ENCODE measurements at places on chromosomes 12 and 14.

- DNase-seq, result no peak
Measured at GRCh38 chr14:65100922-65101541, 1.3 kb downstream of the MAX start.

GRCh38 chr12:8813572-8814357 is 8.7 kb upstream of the A2ML1 start:
- no peak for DNase-seq

DNA sequence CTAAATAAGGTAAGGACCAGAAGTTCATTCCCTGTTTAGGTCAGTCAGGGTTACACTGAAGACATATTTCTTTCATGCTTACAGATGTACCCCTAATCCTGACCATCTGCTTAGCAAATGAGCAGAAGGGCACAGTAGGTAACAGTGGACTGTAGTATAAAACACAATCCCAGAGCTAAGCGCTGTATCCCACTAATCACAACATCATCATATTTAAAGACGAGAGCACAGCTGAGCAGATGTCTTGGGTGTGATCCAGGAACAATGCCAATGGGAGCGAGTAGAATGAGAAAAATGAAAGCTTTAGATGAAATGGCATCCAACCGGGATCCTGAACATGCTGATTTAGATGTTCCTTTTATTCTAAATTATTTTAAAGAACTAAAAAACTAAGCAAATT is 213.4 kb downstream of the CCER1 start:
- DNase-seq, result no peak

DNA sequence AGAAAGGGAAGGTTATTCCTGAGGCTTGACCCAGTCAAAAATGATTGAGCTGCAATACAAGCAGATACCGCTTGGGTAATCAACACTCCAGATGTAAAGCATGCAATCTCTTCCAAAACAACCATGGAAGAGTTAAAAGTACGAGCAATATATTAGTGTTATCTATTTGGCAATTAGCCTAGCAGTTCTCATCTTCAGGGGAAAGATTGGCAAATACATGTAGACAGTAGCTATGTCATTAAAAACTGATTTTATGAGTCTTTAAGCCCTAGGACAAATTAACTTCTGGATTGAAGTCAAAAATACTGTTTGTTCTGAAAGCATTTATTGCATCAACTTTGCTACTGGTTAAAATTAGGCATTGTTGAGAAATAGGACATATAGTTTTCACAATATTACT is 9.3 kb upstream of the GYS2 start:
- no peak for DNase-seq

- DNase-seq, result no peak
Measured at GRCh38 chr12:84757978-84758377, 154.6 kb downstream of the SLC6A15 start.

- no peak for DNase-seq
Measured at GRCh38 chr12:128662101-128662500, 161.7 kb downstream of the SLC15A4 start.

GRCh38 chr12:96400631-96401075 is 414 bp upstream of the CDK17 start:
- no peak for DNase-seq

DNA sequence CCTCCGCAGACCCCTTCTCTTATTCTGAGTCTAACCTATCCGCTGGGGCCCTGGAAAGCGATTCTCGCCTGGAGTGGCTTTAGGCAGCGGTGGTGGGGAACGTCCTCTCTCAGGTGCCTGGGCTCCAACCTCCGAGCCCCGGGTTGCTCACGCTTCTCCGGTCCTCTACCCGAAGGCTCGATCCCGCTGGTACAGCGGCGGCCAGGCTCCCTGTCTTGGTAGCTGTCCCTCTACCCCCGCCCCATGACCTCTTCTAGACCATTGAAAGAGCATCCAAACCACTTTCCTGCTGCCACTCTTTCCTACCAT is 505 bp upstream of the HEBP1 start:
- no peak for DNase-seq

DNA sequence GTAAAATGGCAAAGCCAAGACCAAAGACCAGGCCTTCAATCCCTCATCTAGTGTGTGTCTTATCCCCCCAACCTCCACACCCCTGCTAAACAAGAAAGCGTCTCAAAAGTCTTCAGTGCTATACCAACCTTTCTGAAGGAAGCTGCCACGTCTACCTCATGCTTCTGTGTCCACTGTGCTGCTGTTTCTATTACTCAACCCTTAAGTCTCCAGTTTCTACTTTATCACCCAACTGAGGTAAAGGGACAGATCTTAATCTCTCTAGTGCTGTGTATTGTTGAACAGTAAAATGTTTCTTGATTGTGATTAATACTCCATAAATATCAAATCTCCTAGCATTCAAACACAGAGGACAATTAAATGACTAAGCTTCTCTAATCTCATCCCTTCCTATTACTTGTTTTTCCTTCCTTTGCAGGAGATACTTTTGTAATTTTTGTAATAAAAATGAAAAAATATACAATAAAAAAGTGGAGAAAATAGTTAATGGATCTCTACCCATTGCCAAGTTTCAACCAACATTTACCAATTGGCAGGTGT is 23.3 kb downstream of the BTBD7 start:
- no peak for DNase-seq

GRCh38 chr12:132445884-132446632 is 43.9 kb upstream of the FBRSL1 start:
- no peak for DNase-seq

DNA sequence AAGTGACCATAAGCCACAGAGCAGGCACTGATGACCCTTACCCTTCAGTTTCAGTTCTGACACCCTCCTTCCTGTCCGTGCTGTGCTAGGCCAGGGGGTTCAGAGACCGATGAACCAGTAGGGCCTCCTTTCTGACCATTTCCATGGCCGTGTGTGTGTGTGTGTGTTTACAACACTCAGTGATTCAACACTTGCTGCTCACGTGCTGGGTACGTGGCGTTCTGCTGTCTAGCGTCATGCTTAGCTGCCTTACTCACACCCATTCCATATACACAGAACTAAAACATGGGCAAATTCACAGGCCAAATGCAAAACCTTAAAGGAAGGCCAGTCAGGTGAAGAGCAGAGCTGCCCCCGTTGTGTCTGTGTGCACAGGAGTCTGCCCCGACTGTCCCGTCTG is 67.5 kb downstream of the DNAH10 start:
- DNase-seq, result no peak

GRCh38 chr12:24561882-24562770 is 386.8 kb downstream of the BCAT1 start:
- no peak for DNase-seq

- DNase-seq, result no peak
Measured at GRCh38 chr12:48001505-48002413, 2.5 kb downstream of the COL2A1 start.

DNA sequence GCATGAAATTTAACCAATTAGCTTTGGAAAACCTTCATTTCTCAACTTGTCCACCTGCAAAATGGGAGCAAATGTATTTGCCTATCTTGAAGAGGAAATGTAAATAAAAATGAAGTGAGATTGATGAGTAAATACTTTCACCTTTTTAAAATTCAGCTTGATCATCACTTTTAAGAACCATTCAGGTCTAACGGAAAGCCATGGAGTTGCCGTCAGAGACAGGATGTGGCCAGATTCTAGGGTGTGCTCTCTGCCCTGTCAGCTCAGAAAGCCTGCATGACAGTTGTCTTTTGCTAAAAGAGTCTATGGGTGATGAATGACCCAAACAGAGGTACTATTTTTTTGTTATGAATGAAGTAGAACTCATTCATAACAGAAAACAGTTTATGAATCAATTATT is 104.3 kb upstream of the SLC35F4 start:
- no peak for DNase-seq

DNA sequence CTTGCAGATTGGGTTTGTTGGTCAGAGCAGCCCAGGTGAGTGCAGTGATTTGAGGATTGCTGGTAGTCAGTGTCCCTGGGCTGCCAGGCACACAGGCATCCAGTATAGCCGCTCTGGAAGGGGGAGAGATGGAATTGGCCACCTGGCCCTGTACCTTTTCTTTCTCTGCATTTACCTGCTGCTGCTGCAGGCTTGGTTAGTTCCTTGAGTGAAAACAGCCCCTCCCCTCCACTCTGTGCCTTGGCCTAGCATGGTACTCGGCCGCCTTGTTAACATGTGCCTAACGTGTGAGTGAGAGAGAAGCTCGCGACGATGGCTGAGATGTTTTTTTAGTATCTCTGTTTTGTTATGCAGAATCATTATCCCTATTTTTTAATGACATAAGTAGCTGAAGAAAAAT is 49.3 kb upstream of the AMN start:
- DNase-seq, result no peak

Measured in BJ (cell line).